ENCODE measurements at places on chromosomes 12 and 14.

DNA sequence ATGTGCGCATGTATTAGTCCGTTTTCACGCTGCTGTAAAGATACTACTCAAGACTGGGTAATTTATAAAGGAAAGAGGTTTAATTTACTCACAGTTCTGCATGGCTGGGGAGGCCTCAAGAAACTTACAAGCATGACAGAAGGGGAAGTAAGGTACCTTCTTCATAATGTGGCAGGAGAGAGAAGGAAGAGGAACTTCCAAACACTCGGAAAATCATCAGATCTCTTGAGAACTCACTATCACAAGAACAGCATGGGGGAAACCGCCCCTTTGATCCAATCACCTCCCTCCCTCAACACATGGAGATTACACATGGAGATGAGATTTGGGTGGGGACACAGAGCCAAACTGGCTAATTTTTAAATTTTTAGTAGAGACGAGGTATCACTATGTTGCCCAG is 41.8 kb upstream of the SNX6 start:
- no peak for DNase-seq

- no peak for DNase-seq
Measured at GRCh38 chr12:120901818-120902217, 2.3 kb downstream of the SPPL3 start.

GRCh38 chr12:123075087-123075645 is 75.7 kb downstream of the PITPNM2 start:
- no peak for DNase-seq

GRCh38 chr12:81224626-81225025 is 146.7 kb downstream of the ACSS3 start:
- no peak for DNase-seq

GRCh38 chr14:102344084-102344483 is 18.6 kb downstream of the CINP start:
- no peak for DNase-seq

DNA sequence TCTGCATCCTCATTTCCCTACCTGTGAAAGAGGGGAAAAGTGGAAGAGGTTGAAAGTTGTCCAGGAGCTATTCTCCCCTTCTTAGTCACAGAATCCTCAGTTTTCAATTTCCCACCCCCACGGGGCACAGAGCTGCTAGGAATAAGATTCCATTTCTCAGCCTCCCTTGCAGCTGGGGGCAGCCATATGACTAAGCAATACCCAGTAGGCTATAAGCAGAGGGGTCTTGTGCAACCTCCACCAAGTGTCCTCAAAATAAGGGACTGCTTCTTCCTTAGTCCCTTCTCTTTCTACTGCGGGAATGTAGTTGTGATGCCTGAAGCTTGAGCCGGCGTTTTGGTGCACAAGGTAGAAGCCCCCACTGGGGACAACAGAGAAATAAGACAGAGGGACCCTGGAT is 40.9 kb downstream of the VWF start:
- DNase-seq, result no peak

GRCh38 chr12:122403115-122403770 is 19.2 kb downstream of the CLIP1 start:
- DNase-seq, result peak; percentile 17

GRCh38 chr12:45351921-45352670 is 136.2 kb downstream of the ANO6 start:
- no peak for DNase-seq

- DNase-seq, result no peak
Measured at GRCh38 chr14:45757655-45758054, 504.7 kb upstream of the MIS18BP1 start.

DNA sequence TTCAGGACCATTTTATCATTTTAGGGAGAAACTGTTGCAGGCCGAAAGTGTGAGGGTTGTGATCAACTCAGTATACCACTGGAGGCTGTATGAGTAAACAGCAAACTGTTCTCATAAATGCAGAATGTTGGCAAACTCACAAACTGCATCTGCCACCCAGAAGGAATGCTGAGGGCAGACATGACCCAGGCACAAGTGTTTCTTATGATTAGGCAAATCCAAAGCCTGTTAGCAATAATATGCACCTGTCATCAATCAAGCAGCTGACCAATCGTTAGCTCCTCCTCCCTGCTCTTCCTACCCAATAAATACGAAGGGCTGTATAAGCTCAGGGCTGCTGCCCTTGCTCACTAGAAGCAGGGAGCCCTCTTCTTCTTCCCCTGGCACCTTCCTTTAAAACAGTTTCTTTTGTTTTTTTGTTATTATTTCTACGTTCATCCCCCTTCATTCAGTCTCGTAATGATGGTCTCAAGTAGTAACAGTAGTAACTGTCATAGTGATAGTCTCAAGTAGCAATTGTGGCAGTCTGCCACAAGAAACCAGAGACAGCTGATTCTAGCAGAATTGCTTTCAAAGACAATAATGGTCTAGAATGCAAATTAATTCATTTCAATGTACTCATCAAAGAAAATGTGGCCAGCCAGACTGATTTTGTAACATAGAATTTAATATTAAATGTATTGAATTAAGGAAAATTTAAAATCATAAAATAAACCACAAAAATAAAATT is 15.2 kb upstream of the CCDC175 start:
- no peak for DNase-seq

DNA sequence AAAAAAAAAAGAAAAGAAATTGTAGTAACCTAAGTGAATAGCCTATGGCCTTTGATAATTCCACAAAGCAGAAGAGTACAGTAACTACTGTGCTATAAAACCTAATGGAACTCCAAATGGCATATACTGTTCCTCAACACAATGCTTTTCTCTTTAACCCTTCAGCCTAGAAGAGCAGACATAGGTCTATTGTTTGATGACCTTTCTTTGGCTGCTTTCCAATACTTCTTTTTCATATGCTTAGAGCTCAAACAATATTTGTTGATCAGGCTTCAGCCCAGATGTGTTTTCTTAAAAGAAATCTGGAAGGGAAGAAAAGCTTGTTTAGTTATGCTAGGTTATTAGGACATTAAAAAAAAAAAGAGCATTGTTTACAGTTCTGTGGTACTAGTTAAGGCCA is 116.4 kb downstream of the NTN4 start:
- no peak for DNase-seq

GRCh38 chr14:39592116-39592789 is 160.0 kb upstream of the FBXO33 start:
- DNase-seq, result no peak

- no peak for DNase-seq
Measured at GRCh38 chr12:42362647-42363260, 36.8 kb downstream of the PPHLN1 start.

DNA sequence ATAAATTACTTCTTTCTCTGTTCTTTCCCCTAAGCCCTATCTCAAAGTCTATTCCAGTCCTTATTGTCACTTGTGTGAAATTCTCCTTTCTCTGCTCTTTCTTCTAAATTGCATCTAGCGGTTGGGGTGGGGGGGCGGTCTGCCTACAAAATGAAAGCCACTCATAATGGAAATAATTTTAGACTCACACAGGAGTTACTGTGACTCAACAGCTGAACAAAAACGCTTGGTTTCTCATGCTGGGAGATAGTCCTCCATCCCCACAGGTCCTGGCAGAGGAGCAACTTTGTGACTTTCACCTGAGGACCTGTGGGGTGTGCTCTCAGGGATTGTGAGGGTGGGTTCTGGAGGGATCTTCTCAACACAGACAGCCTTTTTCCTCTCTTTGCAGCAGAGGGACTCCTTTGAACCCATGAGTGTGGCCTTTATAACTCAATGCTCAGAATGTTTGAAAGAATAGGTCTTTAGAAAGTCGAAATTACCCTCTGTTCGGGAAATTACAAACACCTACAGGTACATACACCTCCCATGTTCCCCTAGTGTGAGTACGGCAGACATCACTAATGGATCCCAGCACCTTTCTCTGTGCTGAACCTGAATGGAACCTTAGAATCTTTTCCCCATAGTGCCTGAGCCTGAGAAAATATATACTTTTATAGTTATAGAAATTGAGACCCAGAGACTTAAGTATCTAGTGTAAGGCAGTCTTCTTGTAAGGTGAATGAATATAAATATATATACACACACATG is 109.7 kb downstream of the CHST11 start:
- DNase-seq, result peak; percentile 56
